ENCODE measurements at places on chromosomes 2 and 18.

DNA sequence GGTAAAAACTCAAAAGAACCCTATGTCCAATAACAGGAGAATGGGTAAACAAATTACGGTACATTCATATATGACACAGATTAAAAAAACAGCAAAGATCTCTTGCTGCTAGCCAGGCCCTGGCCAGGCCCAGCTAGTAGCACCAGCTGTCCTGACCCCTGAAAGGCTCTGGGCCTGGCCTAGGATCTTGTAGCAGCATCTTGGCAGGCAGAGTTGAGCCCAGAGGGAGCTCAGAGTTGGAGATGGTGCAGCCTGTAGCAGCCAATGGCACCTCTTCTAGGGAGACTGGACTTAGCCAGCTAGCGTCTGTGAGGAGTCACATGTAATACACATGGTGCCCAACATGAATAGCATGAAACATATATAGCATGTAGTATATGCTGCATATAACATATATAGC lies 69.1 kb downstream of the HS6ST1 start:
- DNase-seq: no peak

GRCh38 chr2:239876271-239876947 lies 148.7 kb downstream of the NDUFA10 start:
- no peak for DNase-seq

- no peak for DNase-seq
Observed at GRCh38 chr2:182649316-182649715, 66.7 kb upstream of the DNAJC10 start.

- DNase-seq: peak; percentile 49
Observed at GRCh38 chr2:9950521-9951271, 797 bp upstream of the GRHL1 start.

- no peak for DNase-seq
Observed at GRCh38 chr2:58680755-58681310, 439.7 kb upstream of the FANCL start.

DNA sequence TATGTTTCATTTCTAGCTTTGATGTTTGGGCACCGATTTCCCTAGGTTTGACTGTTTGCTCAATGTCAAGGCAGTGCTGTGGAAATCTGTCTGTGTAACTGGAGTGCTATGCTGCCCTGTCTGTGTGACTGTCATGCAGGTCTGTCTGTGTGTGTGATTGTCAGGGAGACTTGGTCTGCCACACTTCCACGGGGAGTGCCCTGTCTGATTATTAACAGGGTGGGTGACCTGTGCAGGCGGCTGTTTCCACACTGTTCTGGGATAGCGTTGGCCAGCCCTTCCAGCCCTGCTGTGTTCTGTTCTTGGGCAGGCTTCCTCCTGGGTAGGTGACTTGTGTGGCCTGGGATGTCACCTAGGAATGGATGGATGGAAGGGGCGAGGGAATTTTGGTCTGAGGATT lies 85.3 kb downstream of the FHOD3 start:
- DNase-seq: no peak

- DNase-seq: no peak
Observed at GRCh38 chr2:170161516-170162270, 16.3 kb upstream of the MYO3B start.

- no peak for DNase-seq
Observed at GRCh38 chr2:40038646-40039045, 259.6 kb upstream of the THUMPD2 start.

DNA sequence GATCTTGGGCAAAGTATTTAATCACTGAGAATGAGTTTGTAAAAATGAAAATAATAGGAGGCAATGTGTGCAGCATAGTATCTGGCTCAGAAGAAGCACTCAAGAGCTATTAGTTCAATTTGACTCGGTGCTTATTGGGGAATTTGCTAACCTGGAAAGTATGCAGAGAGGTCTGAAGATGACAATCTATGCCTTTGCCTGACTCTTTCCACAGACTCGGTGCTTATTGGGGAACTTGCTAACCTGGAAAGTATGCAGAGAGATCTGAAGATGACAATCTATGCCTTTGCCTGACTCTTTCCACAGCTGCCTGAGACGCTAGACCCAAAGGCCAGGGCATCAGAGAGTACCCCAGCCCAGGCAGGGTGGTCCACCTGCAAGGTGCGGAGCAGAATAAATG lies 12.2 kb upstream of the SH3BP4 start:
- no peak for DNase-seq

GRCh38 chr18:34297287-34297686 lies 72.6 kb upstream of the NOL4 start:
- no peak for DNase-seq

GRCh38 chr2:110788976-110789375 lies 56.6 kb downstream of the ACOXL start:
- no peak for DNase-seq

GRCh38 chr2:62727876-62728566 lies 22.5 kb downstream of the EHBP1 start:
- DNase-seq: no peak

DNA sequence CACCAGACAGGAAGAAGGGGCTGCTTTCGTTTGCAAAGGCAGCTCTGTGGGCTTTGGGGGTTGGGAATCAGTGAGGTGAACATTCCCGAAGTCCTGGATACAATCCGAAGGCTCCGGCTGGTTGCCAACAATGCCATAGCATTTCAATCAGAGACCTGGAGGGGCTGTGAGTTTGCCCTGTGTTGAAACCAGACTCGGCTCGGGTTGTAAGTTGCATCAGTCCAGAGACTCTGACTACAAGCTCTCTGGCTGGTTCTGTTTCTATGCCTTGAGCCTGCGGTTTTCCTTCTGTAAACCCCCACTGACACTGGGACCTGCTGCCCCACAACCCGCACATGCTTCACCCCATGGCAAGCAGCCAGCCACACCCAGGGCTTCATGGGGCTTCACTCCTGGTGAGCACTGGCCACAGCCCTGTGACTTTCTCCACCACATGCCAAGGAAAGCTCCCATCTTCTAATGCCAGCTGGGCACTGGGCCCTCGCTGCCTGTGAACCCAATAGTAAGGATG lies 85.7 kb upstream of the ODC1 start:
- DNase-seq: no peak

- DNase-seq: no peak
Observed at GRCh38 chr2:137925599-137925998, 38.7 kb upstream of the HNMT start.

GRCh38 chr2:50515638-50516037 lies 516.3 kb downstream of the NRXN1 start:
- DNase-seq: no peak

GRCh38 chr2:175168564-175168945 lies 552 bp upstream of the ATF2 start:
- DNase-seq: no peak

- no peak for DNase-seq
Observed at GRCh38 chr2:133437492-133437891, 130.8 kb downstream of the NCKAP5 start.

DNA sequence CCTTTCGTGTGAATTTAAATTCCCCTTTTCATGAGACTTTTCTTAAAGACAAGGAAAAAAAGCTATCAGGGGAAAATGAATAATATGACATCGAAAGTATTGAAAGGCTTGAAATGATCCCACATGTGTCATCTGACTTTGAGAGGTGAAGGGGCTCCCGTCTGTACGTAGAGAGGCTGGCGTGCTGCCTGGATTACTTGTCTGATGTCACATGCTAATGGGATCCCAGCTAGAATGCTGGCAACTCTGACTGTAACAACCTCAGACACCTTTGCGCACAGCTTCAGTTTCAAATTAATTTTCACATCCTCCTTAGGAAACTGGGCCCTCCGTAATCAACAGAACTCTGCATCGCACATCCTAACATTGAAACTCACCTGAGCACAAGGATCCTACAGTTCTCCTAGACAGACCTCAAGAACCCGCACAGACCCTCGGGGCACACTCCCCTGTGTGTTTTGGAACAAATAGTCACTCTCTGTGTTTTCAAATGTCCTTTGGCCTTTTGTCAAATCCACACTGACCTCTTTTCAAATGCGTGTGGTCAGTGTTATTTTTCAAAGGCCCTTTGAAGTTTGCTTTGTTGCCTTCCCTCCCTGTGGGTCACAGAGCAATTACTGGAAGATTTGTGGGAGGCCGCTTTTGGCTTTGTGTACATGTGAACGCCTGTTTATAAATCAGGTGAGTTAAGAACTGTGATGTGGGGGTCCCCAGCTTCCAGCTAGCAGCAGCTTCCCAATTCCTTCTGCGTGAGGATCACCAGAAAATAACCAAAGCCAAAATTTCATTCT lies 65.9 kb downstream of the IL1R2 start:
- DNase-seq: peak; percentile 27

GRCh38 chr2:152201466-152201830 lies 25.9 kb upstream of the STAM2 start:
- DNase-seq: no peak

GRCh38 chr2:184472481-184472880 lies 125.8 kb upstream of the ZNF804A start:
- DNase-seq: no peak

DNA sequence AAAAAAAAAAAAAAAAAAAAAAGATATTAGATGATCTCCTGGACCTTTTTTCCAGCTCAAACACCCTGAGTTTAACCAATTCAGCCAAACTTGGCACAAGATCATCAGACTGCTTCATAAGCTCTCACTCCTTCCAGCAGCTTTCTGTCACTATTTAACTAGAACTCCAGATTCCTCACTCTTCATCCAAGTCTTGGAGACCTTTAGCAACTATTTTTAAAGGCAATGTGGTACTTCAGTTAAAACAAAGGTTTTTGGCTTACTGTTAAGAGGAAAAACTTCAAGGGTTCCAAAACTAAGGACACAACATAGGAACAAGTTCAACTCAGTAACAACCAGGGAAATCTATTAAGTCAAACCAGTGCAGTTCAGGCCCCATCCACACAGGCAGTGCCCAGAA lies 23.2 kb downstream of the LAMA1 start:
- DNase-seq: no peak

DNA sequence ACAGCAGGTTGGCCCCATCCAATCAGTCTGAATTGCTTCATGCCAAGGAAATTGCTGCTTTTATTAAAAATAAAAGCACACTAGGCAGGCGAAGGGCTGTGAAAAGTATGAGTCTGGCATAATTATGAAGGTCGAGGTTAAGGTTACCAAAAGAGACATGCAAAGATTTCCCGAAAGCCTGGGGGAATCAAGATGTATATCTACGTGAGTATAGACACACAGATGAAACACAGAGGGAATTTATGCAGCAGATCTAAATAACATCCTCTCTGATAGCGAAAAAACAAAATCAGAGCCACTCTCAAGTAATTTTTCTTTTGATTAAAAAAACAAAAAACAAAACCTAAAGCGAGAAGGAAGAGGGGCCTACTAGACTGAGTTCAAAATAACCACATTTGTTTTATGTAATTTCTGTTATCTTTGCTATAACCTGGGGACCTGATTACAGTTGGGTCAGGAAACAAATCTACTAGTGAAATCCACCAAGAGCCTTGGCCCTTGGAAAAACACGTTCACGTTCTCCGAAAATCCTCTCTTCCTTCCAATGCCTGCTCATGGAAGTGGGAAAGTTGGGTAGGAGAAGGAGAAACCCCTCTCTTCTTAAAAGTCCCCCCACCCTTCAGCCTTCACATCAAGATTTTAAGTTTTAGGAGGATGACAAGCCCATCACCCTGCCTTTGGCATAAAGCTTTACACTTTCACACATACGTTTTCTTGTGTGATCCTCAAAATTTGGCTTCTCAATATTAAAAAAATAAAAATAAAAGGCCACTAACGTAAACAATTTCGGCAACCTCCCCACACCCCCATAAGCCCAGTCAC lies 1.4 kb downstream of the AAK1 start:
- no peak for DNase-seq

GRCh38 chr2:230877759-230878598 lies 13.2 kb downstream of the ITM2C start:
- peak; percentile 76 for DNase-seq

DNA sequence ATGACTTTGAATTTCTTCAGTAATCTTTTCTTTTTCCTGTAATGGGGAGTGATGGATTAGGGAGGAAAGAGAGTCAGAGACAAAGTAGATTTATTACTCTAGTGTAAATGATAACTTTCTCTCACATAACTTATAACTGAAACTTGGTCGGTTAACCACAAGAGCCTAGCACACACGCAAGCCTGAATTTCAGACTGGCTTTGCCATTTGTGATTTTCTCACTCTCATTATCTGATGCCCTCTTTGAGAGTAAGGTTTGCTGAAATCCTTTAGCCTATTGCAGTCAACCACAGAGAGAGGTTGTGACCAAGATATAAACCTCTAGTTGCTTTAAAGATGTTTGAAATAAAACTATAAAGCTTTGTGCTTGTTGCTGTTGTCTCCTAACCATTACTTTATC lies 117.9 kb upstream of the NETO1 start:
- DNase-seq: no peak

GRCh38 chr2:109000738-109001137 lies 11.7 kb upstream of the EDAR start:
- no peak for DNase-seq

DNA sequence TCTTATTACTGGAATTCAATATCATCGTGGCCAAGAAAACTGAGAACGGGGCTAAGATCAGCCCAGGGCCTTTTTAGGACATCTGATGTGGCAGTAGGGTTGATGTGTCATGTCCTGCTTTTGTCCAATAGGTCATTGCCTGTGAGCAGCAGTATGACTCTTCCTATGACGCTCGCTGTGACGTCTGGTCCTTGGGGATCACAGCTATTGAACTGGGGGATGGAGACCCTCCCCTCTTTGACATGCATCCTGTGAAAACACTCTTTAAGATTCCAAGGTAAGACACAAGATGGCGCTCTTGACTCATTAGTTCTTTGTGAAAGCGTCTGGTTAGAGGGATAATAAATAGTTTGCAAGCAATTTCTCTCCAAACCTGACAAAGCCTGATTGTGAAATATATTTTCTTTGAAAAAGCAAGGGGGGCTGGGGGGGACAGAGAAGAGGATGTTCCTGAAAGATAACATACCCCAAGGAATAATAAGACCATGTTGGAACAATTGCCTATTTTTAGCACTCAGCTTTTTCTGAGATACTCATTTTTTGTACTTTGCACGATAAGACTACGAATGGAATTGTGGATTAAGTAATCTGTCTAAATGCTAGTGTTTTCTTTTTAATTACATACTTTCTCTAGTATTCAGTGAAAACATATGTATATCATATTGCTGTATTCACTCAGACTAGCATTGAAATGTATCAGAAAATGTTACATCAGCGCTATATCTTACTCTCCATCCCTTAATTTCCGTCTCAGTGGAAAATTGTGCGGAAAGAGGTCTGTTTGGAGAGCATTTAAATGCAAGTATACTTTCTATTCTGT lies 58.1 kb downstream of the MYO3B start:
- DNase-seq: peak; percentile 7
